Ascending aorta (tissue), 2 donors: ENCODE measurements at places on chromosomes 12 and 14. TPM values are rescaled to one million over a fixed set of nuclear protein-coding genes. Genes with fewer than 3 reads are reported as not detected.

Gene NIN
- total RNA-seq: 25.2 TPM

DNA sequence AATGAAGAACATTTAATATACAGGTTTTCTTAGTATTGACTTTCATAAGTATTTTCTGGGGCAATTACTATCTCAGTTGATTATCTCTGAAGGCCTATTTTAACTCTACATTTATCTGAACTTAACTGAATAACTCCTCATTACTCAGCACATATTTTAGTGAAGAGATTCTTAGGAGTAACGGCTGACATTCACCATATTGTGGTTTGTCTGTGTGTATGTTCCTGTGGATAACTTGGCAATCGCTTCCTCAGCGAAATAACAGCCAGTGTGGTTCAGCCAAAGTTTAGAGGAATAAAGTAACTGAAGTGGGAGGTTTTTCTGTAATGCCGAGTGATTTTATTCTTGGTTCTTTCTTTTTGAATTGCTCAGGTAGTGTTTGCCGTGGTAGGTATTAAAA is 168.0 kb downstream of the RAD51B start:
- H3K4me3 ChIP-seq: no peak overlapping the region
- no peaks in the 10 kb centered on the region for H3K27me3 ChIP-seq
- H3K36me3 ChIP-seq: no peaks in the 10 kb centered on the region

- no peaks in the 10 kb centered on the region for H3K4me1 ChIP-seq
- no peak overlapping the region for H3K27ac ChIP-seq
- no peak overlapping the region for H3K4me3 ChIP-seq
- H3K36me3 ChIP-seq: no peaks in the 10 kb centered on the region
These were observed 11.7 kb upstream of the RNASE10 start for GRCh38 chr14:20493634-20494033.

Gene PPP1R36
- not detected for total RNA-seq

Gene SLC10A1
- not detected for total RNA-seq

Gene TMPRSS12
- not detected for total RNA-seq

Gene PTPRB
- 49.5 TPM for total RNA-seq

DNA sequence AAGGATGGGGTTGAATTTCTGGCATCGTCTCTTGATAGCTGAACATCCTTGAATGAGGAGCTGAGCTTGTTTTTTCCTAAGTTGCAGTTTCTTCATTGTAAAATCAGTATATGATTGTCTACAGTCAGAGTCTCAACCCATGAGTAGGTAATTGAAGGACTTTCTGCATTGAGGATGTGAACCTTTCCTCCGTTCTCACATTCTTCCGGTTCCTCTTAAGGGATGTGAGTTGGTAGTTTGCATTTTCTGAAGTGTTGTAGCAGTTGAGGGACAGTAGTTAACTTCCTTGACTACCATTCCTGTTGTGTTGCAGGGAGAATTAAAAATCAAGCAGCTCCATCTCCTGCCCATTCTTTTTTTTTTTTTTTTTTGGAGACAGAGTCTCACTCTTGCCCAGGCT is 19.1 kb downstream of the TPCN1 start:
- H3K4me1 ChIP-seq: peaks cover 43% of the 10 kb centered on the region
- no peak for DNase-seq
- peaks cover 4% of the 10 kb centered on the region for H3K36me3 ChIP-seq
- no peaks in the 10 kb centered on the region for H3K27me3 ChIP-seq
- no peak overlapping the region for H3K4me3 ChIP-seq

Gene IGFBP6
- 1,664 TPM for total RNA-seq

- no peak for DNase-seq
- no peak overlapping the region for H3K4me3 ChIP-seq
- no peaks in the 10 kb centered on the region for H3K27me3 ChIP-seq
- H3K36me3 ChIP-seq: no peaks in the 10 kb centered on the region
- H3K27ac ChIP-seq: no peak overlapping the region
These were observed 9.4 kb downstream of the KCNA1 start for GRCh38 chr12:4918950-4919660.

Gene CFAP54
- total RNA-seq: not detected

GRCh38 chr14:56559182-56559581 is 20.4 kb upstream of the TMEM260 start:
- H3K27ac ChIP-seq: no peak overlapping the region
- H3K4me1 ChIP-seq: no peaks in the 10 kb centered on the region
- H3K27me3 ChIP-seq: no peaks in the 10 kb centered on the region
- H3K36me3 ChIP-seq: no peaks in the 10 kb centered on the region
